Right renal cortex interstitium (tissue), 3 donors: ENCODE measurements at places on chromosomes 3 and 15. TPM values are rescaled to one million over a fixed set of nuclear protein-coding genes. Genes with fewer than 3 reads are reported as not detected.

DNA sequence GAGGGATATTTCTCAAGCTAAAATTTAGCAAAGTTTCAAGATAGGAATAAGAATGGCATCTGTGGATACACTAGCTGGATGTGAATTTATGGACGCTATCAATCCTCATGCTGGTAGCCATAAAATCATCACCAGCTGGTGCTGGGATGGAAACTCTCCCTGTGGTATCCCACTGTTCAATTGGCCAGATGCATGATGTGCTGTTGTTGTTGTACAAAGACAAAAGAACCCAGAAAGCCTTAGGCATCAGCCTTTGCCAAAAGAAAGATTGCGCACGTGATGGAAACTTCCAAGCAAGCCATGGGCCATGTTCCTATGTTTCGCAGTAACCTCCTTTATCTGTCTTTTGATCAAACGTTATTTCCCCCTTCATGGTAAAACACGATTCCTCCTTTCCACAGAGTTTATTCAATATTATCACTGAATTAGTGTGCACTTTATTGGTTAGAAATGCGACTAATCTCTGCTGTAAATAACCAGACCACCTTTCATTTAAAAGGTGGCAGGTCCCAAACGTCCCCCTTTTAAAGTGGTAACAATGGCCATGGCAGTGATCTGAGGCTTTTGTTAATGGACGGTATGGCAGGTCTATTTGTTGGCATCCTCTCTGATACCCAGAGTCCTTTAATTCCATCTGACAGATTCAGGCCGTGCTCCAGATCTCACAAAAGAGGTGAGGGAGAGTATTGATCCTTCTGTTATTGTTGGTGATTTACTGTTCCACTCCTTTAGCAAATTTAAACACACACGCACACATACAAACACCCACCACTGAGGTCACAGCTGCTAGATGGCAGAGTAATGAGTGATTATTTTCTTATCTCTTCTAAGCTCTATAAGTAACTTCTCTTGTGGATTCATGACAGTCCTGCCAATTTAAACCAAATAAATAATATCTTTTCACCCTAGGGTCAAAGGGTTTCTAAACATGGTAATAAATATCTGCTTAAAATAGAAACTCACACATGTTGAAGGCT, 291.2 kb upstream of the KCNMB2 start:
- no peak for DNase-seq

GRCh38 chr3:14137445-14137844, 12.6 kb downstream of the TMEM43 start:
- DNase-seq, result no peak

GOLGA8J gene
- polyA plus RNA-seq, result 0.35 TPM

GRCh38 chr3:102354818-102355515, 79.8 kb upstream of the ZPLD1 start:
- no peak for DNase-seq

DNA sequence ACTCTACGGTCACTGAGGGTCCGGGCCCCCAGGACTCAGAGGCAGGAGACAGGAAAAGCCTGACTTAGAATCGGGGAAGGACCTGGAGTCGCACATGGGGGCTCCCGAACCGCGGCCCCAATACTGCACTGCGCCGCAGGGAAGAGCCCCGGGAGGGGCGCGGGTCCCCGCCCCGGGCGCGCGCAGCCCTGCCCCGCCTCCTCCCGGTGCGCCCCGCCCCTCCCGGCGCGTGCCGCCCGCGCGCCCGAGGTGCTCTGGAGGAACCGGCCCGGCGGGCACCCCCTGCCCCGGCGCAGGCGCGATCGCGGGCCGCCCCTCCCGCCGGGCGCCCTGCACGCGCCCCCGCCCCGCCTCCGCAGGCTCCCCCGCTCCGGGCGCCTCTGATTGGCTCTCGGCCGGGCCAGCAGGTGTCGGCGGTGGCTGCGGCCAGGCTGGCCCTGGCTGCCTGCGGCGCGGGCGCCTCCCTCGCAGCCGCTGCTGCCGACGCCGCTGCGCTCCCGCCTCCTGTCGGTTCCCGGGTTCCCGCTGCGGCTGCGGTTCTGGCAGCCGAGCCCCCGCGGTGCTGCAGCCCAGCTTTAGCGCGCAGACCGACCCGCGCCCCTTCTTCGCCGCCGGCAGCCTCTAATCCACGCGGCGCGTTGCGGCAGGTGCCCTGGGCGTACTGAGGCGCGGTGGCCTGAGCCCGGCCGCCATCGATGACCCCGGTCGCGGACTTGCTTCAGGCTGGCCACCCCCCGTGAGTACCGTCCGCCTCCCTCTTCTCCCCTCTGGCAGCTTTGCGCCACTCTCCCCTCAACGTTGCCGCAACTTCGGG, at the start of gene MYRIP:
Gene MYRIP, plus strand, starts transcription at position 429 of the 814 bp plus-strand sequence. CDS start 91,208 bp downstream, outside the sequence.
- DNase-seq, result peak; percentile 45

CATSPER2 gene
- 1.5 TPM for polyA plus RNA-seq

DNA sequence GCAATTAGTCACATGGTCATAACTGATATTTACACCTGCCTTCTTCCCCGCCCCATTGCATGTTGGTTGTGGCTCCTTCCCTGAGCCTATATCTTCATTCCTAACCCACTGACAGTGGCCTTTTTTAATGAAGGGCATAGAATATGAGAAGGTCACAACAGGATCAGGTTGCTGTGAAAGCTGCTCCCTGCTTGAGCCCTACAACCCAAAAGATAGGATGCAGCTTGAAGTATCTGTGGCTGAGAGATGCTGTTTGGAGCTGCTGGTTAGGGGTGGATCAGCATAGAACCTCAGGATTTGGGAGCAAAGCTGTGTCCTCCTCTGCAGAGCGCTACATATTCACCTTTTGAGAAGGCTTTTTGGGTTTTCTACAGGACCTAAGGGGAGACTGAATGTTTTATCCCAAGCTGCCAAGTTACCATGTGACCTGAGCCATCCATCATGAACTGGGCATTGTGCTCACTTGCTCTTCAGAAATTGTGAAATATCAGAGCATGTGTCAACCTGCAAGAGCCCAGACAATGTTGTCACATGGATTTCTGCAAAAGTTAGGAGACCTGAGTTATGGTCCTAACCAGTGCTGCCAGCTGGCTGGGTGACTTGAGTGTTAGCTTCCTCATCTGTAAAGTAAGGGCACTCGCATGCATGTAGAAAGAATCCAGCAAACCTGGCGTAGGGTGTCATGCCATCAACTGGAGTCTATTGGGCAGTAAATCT, 49.8 kb upstream of the ARL8B start:
- no peak for DNase-seq

- no peak for DNase-seq
These were observed 876.7 kb downstream of the NAALADL2 start for GRCh38 chr3:175735866-175736265.
